NCI-H187 treated with DMSO at 0.1 percent for 48 hours (cell line): ENCODE measurements at places on chromosomes 6 and 20.

DNA sequence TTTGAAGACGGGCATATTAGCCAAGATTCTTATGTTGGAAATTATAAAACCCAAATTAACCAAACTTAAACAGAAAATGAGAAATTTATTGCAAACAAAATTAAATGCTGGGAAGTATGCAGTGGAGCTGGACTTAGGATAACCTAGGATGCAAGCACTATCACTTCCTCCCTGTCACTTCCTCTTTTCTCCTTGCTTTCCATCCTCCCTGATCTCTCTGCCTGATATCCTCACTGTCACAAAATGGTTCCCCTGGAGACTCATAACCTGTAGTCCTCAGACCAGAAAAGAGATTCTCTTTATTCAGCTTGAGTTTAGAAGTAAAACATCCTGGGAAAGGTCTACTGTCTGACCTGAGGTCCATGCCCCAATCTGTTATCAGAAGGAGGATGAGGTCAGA is 7.4 kb upstream of the KLHL32 start:
- DNase-seq: no peak

DNA sequence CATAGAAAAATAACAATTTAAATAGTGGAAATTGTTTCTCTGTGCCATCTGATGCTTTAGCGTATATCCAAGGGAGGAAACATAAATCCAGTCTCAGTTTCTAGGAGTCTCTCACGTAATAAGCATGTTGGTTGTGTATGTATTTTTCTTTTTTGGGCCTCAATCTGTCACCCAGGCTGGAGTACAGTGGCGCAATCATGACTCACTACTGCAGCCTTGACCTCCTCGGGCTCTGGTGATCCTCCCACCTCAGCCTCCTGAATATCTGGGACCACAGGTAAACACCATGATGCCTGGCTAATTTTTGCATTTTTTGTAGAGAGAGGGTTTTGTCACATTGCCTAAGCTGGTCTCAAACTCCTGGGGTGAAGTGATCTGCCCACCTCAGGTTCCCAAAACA is 78.6 kb upstream of the PLN start:
- DNase-seq: no peak

DNA sequence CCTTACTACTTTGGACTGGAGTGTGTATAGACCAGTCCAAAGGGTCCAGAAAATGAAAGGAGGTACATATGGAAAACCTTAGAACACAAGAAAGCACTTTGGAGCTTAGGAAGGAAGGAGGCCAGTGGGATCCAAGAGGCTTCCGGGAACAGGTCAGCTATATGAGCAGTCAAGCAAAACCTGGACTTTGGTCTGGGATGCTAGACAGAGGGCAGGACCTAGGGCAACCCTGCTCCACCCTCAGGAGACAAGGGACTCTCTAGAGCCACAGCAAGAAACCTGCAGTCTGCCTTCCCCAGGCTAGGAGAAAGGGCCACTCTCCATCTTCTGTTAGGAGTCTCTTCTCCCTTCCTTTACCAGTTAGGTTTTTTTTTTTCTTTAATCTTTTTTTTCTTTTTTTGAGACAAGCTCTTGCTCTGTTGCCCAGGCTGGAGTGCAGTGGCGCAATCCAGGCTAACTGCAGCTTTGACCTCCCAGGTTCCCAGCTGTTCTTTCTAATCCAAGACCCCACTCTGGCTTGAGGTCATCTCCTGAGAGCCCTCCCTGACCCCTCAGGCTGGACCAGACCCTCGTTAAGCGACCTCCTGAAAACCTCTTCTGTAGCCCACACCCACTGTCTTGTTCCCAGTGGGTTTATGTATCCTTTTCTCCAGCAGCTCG is 4.6 kb downstream of the KCNK5 start:
- DNase-seq: no peak

GRCh38 chr20:51536116-51537069 is 6.1 kb downstream of the NFATC2 start:
- peak; percentile 33 for DNase-seq

GRCh38 chr6:83221889-83222479 is 28.8 kb downstream of the RWDD2A start:
- no peak for DNase-seq
